RCC 7860 (cell line): ENCODE measurements at places on chromosomes 11 and 22.

DNA sequence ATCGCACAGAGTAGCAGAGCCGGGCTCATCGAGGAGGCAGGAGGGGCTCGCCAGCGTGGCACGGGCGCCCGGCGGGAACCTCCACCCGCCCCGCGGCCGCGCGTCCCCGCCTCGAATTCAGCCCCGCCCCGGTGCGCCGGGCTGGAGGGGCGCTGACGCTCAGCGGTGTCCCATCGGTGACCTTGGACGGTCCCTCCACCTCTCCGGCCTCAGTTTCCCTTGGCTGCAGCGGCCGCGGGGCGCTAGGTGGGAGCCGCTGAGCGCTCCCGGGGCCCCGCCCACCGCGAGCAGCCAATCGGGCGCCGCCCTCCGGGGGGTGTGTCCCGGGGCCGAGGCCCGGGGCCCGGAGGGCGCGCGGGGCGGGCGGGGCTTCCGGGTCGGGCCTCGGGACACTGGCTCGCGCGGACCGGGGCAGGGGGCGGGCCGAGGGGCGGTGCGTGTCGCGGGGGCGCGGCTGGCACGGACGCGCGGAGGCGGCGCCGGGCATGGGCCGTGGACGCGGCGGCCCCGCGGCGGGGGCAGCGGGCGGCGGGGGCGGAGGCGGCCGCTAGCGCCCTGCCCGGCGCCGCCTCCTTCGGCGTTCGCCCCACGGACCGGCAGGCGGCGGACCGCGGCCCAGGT lies at the start of gene PPARA:
PPARA (plus strand) TSS at position 493 of the 621 bp plus-strand sequence. CDS start 47,858 bp downstream, outside the sequence.
- peak; percentile 45 for DNase-seq

DNA sequence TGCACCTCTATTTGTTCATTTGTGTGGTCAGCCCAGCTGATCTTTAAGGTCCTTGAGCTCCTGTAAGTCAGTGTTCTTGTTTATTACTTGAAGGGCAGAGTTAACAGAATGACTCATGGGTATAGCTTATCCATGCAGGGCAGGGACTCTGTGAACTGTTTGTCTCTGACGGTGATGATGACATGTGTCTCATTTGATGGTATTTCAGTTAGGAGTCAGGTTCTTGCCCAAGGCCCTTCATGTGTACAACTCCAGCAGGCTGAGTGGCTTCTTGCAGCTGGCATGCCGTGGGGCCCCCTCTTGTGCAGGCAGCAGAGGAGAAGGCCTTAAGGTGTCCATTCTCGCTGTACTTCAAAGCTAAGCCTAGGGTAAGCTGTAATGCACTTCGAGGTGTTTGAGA lies 165.1 kb downstream of the DBX1 start:
- peak; percentile 9 for DNase-seq

DNA sequence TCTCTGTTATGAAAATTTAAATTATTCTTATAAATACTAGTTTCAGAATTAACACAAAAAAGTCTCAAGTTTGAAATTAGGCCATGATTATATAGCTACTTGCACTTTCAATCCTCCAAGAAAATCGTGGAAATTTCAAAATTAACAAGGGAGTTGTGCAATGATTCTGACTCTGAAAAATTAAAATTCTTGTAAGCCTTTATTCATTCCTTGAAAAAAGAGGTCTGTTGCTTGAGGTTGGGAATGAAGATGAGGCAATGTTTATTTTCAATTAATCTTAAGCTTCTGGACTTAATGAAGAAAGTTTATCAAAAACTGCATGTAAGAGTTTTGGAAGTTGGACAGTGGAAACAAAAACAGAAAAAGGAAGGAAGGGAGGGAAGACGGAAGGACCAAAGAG lies 128.2 kb upstream of the FIBIN start:
- DNase-seq, result no peak

- no peak for DNase-seq
Measured at GRCh38 chr11:61529537-61530225, 21.1 kb downstream of the LRRC10B start.

- no peak for DNase-seq
Measured at GRCh38 chr11:58193391-58193790, 4.5 kb downstream of the OR9Q2 start.

GRCh38 chr11:81644239-81644840 lies 1089.3 kb downstream of the FAM181B start:
- DNase-seq, result peak; percentile 51

- no peak for DNase-seq
Measured at GRCh38 chr11:61298663-61299244, 3.6 kb upstream of the VWCE start.

- no peak for DNase-seq
Measured at GRCh38 chr22:33766091-33766490, 154.2 kb downstream of the LARGE1 start.

DNA sequence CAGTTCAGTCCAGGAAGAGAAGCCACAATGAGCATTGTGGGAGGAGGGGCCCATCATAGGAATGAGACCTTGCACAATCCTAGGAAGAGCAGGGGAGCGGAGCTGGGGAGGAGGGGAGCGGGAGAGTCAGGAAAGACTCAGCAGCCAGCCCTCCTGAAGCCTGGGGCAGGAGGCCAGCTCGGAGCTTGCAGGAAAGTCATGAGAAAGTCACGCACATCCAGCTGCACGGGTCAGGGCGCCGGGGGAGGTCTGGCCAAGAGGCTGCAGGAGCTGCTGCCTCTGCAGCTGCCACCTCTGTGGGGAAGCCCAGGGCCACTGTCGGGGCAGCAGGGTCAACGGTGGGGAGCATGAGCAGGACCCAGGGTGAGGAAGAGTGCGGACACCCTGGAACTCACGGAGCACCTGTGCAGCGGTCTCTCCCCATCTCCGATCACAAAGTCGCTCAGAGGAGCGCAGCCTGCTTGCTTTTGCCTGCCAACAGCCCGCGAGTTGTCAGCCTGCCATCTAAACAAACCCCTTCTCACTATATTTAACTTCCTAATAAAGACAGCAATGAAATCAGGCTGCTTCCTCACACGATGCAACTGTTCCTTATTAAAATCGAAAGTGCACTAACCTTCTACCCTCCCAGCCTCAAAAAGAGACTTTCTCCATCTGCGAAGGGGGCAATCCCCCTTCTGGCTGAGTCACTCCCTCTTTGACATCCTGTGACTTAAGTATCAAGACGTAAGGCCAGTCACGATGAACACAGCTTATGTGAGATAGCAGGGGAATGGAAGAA lies 52.9 kb upstream of the RTL6 start:
- DNase-seq, result peak; percentile 89

DNA sequence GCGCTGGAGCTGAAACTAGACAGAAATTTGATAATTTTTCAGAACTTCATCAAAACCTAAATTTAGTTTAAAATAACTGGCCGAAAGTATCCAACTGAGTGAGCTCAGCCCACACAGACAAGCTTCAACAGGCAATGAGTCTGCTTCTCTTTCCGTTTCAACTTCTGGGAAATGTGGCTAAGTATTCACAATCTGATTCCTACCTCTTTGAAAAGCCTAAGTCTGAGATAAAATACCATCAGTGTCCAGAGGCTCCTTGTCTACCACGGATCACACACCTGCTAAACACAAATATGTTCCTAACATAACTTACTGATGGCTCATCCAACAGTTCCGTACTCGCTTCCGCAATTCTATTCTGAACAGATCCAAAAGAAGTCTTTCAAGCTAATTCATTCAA lies 8.5 kb downstream of the SIK3 start:
- no peak for DNase-seq

DNA sequence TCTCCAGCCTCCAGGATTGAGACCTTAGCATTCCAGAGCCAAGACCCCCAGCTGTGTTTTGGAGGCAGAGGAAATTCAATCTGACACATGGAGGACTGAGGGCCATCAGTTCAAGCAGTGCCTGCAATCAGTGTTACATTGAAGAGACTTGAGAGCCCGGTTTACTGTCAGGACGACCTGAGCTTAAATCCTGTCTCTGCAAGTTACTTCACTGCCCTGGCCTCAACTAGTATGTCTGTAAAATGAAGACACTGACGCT lies 35.1 kb downstream of the TRIM29 start:
- DNase-seq, result no peak

DNA sequence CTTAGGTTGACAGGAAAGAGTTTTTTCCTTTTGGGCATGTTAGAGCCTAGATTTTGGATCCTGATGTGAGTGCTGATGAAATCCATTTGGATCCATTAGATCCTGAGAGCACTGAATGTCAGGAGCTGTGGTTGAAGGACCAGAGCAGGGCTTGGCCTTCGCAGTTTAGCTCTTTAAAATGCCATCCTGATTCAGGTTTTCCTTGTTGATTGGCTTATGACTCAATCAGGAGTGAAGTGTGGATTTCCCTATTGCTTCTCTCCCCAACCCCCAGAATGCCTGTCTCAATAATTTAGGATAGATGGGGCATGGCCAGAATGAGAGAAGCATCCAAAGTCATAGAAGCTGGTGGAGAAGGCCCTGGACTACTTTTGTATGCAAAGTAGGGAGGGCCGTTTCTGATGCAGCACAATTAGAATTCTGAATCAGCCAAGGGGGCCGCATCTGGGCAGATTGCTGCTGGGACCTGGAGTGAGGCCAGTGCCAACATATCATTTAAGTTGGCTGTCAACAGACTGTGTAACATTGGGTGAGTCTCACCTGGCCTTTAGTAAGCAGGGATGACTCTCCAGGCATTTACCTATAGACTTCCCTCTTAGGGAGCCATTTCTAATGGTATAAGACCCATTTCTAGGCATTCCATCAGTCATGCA lies 80.5 kb downstream of the TEAD1 start:
- no peak for DNase-seq

GRCh38 chr11:70733327-70734325 lies 335.3 kb downstream of the CTTN start:
- no peak for DNase-seq
